ENCODE measurements at places on chromosomes 7 and 10.

GRCh38 chr7:38339953-38340819 is 66.8 kb upstream of the TARP start:
- DNase-seq = no peak

DNA sequence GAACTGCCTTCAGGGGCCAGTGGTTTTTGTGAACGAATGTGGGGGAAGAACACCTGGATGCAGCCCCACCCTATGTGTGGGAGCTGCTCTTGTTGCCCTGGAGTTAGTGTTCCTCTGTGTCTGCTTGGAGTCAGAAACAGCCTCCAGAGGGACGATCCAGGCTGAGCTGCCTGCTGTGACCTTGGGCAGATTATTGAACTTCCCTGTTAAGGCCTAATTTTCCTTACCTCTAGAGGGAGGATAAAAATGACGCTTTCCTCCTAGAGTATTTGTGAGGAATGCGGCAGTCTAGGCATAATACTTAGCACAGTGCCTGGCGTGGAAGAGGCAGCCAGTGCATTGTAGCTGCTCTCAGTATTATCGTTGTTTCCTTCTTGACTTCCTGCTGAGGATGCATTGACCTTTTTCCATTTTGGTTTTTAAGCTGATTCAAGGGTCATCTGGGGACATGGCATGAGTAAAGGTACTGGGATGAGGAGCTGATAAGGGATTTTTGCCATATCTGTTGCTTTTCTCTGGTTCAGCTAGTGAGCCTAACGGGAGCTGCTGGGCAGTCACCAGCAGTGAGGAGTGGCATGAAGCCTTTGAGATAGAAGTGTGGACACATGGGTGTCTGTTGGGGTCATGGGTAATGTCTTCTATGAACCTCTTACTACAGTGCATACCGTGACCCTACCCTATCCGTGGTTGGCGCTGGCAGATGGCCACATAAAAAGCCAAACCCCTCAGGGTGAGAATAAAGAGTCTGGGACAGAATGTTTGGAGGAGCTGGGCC is 6.4 kb downstream of the ZFYVE27 start:
- DNase-seq = no peak

GRCh38 chr10:47116445-47116844 is 183.6 kb upstream of the GDF10 start:
- no peak for DNase-seq

DNA sequence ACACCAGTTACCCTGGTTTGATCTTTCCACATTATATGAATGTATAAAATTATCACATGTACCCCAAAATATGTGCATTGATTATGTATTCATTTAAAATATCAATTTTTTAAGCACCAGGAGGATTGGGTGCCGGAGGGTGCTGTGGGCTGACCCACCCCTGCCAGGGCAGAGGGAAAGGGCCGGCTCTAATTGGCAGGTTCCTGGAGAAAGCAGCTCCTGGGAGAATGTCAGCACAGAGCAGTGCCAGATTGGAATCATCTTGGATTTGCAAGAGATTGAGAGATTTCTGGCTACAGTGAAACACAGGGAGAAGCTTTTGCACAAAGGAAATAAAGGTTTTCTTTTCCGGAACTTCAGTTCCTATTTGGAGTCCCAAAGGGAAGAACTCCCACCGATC is 264.4 kb upstream of the TCERG1L start:
- no peak for DNase-seq

DNA sequence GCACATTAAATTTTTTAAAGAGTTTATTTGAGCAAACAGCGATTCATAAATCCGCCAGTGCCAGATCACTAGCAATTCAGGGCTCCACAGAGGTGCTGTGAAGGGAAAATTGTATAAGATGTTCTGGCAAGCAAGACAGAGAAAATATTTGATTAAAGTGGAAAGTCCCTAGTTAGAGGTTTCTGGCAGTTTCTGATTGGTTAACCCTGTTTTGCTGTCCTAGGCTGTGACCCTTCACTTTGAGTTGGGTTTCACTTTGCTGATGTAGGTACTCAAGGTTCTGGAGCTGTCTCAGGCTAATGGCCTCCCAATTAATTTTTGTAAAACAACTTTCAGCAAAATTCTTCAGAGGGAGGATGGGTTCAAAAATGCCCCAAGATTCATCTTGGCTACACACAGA is 79.4 kb upstream of the NXPH1 start:
- DNase-seq = no peak

Data from RWPE1 (cell line).